ENCODE measurements at places on chromosomes 7 and 10. TPM values are rescaled to one million over a fixed set of nuclear protein-coding genes. Genes with fewer than 3 reads are reported as not detected.
A peak's percentile ranks its signal among the peaks of the same experiment; 100 is the strongest.

GRCh38 chr7:16954321-16954720 is 72.5 kb upstream of the AGR3 start:
- no peak for DNase-seq

- DNase-seq: no peak
Observed at GRCh38 chr7:102080434-102081243, 206.0 kb upstream of the SH2B2 start.

GRCh38 chr7:102253973-102254370 is 32.7 kb upstream of the SH2B2 start:
- DNase-seq: no peak

DNA sequence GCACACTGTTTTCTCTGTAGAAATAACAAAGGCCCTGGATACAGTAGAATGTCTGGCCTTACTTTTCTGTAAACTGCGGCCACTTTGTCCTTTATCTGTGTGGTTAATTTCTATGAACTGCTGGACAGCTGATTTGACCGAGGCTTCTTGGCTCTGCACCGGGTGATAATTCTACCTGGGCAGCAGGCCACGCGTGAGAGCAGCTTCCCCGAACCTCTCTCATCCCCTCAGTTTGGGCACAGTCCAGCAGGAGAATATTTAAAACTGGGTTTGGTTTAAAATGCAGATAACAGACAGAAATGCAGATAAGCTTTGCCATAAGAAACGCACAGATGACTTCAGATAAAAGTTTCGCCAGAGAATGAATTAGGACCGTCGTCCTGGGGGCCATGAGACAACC is 81.0 kb downstream of the CELF2 start:
- DNase-seq: peak; percentile 15

DNA sequence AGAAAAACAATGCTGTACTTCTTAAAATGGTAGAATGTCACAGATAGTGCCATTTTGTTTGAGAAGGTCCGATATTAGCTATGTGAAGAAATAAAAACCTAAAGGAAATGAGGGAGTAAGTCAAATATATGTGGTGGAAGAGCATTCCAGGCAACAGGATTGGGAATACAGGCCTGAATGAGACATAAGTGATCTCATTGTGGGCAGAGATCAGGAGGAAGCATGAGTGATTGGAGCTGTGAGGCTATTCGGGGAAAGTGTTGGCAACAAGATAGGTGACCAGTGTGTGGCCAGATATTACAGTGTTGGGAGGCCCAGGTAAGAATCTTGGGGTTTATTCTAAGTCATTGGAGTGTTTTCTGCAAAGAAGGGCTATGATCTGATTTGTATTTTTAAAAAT is 41.3 kb upstream of the AGMO start:
- DNase-seq: no peak

DNA sequence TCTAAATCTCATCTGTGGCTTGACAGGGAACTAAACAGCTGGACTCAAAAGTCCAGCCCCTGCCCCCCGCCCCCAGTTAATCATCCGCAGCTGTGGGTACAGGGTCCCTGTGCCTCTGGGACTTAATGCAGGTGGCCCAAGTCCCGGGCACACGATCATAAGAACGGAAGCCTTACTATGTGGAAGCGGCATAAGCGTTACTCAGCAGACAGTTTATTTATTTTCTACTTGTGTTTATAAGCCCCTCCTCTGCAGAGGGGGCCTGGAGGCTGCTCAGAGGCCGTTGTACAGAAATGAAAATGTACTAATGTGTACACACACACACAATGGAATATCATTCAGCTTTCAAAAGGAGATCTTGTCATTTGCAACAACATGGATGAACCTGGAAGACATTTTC is 158.0 kb upstream of the TNS3 start:
- DNase-seq: no peak

- no peak for DNase-seq
Observed at GRCh38 chr10:32065856-32066255, 9.6 kb upstream of the KIF5B start.

GRCh38 chr10:120098232-120098930 is 205.9 kb downstream of the SEC23IP start:
- no peak for DNase-seq

GRCh38 chr10:12350167-12350872 is 973 bp downstream of the CAMK1D start:
- DNase-seq: peak; percentile 31

DNA sequence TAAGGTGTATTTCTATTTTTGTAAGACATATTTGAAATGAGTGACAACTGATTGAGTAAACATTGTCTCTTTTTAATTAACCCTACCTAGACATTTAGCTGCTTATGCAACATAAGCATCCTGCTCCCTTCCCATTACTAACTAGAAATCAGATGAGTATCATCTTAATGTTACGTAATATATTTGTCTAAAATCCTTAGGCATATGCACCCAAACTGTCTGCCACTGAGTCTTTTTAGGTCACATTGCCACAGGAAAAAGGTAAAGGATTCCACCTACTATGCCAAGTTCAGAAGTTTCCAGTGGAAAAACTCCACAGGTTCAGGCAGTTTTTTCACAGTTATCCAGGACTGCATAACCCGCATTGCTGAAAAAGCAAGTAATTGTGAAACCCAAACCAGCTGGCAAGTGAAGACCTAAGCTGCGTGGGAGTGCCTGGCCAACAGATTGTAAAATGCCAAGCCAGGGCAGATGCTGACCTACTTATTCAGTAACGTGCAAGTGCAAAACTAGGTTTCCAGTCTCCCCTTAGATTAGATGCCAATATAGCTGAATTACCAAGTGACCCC is 983.7 kb downstream of the GATA3 start:
- DNase-seq: no peak

DNA sequence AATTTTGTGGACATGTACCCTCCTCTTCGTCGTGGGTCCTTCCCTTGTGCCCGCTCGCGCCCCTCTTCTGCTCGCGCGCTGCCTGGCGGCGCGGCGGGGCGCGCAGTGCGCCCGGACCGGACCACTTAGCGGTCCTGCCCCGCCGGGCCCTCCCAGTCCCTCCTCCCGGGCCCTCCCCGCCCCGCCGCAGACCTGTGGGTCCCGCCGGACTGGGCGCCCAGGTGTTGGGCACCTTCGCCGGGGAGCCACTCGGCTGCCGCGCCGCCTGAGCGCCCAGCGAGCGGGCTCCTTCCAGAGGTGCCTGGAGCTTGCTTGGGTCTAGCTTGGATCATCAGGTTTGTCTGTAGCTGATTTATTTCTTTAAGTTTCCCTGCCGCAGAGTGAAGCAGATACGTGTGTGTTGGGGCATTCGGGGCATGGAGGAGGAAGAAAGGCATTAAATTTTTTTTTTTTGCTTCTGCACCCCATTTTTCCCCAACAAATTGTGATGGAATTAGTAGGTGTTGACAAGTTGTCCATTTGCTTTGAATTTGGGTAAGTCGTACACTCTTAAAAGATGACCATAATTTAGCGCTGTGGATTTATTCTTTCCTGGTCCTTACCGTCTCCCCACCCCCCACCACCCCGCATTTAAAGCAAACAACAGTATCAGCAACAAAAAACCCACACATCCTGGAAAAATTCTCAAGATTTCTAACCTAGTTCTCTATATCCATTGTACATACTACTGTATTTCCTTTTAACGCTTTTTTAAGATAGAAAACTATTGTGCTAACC is 905 bp downstream of the C1GALT1 start:
- DNase-seq: no peak

DNA sequence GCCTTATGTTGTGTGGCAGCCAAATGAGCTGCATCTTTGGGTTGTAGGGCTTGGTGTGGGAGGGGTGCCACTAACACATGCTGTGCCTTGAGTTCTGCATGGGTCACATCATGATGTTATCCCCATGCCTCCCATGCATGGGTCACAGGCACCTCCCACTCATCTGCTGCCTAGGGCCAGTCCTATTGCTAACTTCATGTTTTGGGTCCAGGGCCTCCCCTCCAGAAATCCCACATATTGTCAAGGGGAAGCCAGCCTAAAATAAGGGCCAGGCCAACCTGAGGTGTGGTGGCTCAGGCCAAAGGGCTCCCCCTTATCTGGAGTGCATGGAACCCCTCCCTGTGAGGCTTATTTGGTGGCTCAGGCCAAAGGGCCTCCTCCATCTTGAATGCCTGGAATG is 299.0 kb downstream of the RPS24 start:
- no peak for DNase-seq

GRCh38 chr10:116849248-116850057 is at the start of gene ENO4:
Gene ENO4, plus strand, starts transcription at chr10:116849499. Its CDS starts 68 bp downstream, at chr10:116849567.
- DNase-seq: peak; percentile 90

- DNase-seq: no peak
Observed at GRCh38 chr10:72557362-72557761, 68.5 kb downstream of the MICU1 start.

DNA sequence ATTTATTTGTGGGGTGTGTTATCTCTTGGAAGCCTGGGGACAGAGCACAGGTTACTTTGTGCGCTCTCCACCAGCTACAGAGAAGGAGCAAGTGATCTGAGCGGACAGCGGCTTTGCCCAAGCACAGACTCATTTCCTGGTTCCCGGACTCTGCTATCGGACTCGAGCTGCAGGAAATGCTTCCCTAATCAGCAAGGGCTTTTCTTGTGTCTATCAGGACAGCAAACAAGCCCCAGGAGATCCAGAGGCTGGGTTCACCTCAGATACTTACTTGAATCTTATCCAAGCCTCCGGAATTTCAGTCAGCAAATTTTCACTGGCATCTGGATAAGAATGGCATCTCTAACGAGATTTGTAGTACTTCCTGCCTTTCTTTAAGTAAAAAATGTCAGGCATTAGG is 27.8 kb downstream of the MRC1 start:
- DNase-seq: no peak

DNA sequence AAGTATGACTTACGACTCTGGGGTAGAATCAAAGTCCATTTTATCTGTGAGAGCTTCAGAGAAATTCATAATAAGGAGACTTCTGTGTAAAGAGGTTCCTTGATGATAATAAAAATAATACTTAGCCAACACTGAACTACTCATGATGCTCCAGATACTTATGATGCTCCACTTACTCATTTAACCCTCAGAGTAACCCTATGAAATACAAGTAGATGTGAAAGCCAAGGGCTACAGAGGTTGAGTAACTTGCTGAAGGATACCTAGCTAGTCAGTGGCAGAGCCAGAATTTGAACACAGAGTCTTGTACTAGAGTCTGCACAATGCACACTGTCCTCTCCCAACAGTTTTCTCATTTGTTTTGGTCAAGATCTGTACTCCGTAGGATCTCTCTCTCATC is 89.5 kb downstream of the HECW1 start:
- DNase-seq: no peak

DNA sequence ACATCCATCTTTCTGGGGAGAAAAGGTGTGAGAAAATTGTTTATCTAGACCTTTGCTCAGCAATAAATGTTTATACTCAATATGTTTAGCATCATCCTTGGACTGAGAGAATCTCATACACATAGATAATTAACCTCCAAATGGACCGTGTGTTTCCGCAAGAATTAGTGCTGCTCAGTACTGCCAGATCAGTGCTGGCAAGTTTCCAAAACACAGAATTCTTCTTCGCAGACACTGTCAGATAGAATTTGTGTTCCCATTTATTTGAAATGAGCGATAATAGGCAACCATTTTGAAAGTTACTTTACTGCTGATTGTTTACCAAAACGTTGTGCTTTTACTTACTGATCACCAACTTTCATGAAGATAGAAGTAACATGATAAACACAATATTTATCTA is 33.7 kb downstream of the STAMBPL1 start:
- DNase-seq: no peak

DNA sequence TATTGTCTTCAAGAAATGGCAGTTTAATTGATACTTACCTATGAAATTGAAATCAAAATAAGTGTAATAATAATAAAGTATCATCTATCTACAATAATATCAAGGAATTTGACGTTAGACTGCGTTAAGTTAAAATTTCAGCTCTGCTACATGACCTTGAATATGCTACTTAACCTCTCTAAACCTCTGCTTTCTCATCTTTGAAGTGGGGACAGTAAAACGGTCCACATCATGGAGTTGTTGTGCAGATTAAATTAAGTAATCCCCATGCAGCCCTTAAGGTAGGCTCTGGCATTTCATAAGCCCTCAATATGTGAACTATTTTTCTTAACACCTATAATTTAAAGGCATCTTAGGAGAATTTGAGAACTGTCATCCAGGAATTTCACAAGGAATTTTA is 252.4 kb upstream of the PHF14 start:
- no peak for DNase-seq

DNA sequence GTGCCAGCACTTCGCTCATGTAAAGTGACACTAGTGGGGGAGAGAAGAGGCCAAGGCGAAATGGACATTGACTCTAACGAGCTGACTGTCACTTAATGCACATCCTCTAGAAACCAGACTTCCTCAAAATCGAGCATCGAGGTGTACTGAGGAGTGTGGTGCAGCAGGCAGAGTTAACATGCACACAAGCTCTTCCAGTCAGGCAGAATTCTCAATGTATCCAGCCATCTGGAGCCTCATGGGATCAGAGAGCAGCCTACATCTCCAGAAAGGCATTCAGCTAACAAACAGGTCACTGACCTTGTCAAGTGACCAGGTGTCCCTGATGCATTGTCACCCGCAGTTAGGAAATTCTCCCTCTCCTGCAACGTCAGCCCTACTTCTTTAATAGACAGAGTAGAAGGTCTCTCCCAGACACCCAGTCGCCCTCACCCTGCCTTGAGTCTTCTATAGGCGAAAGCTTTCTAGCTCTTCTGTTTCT is 259.8 kb upstream of the AOAH start:
- no peak for DNase-seq

Gene PNLIP
- not detected for total RNA-seq

Gene PNLIPRP1
- not detected for total RNA-seq

Gene GARIN1A
- total RNA-seq: 3.2 TPM

Gene NDUFA5
- total RNA-seq: 47.2 TPM

Gene AKR1D1
- not detected for total RNA-seq

Gene EPHB6
- 41.1 TPM for total RNA-seq

Gene PNLIPRP2
- not detected for total RNA-seq

Gene ATOH7
- total RNA-seq: not detected

Gene ENO4
- total RNA-seq: 0.72 TPM

Gene C10orf62
- total RNA-seq: not detected
